ENCODE measurements at places on chromosomes 1 and 21. TPM values are rescaled to one million over a fixed set of nuclear protein-coding genes. Genes with fewer than 3 reads are reported as not detected.
A peak's percentile ranks its signal among the peaks of the same experiment; 100 is the strongest.

GRCh38 chr1:160129046-160129445 lies 13.5 kb downstream of the ATP1A2 start:
- peaks cover 53% of the 10 kb centered on the region for H3K36me3 ChIP-seq
- peak overlapping the region; percentile 87 for H3K27ac ChIP-seq
- no peak for DNase-seq
- H3K4me1 ChIP-seq: peaks cover 56% of the 10 kb centered on the region
- no peak overlapping the region for H3K4me3 ChIP-seq

GRCh38 chr1:158507511-158507910 lies 35.5 kb downstream of the OR10R2 start:
- no peaks in the 10 kb centered on the region for H3K4me1 ChIP-seq
- H3K36me3 ChIP-seq: no peaks in the 10 kb centered on the region
- no peaks in the 10 kb centered on the region for H3K27me3 ChIP-seq
- no peak overlapping the region for H3K4me3 ChIP-seq

- no peaks in the 10 kb centered on the region for H3K27me3 ChIP-seq
- H3K36me3 ChIP-seq: no peaks in the 10 kb centered on the region
- no peak for DNase-seq
- H3K4me3 ChIP-seq: no peak overlapping the region
- no peak overlapping the region for H3K27ac ChIP-seq
These were observed 132.3 kb downstream of the BEND5 start for GRCh38 chr1:48644190-48644900.

DNA sequence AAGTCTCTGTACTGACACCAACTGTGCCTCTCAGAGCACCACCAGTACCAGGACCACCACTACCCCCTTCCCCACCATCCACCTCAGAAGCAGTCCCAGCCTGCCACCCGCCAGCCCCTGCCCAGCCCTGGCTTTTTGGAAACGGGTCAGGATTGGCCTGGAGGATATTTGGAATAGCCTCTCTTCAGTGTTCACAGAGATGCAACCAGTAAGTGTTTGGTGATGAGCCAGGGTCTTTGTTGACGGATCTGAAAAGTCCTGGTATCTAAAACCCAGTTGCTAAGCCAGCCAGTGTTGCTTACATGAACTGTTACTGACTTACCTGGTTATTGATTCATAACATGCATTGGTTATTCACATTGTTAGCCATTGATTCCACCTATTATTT lies 1.1 kb downstream of the C1orf56 start:
- H3K4me1 ChIP-seq: peaks cover 8% of the 10 kb centered on the region
- no peak for DNase-seq
- H3K36me3 ChIP-seq: peaks cover 24% of the 10 kb centered on the region
- H3K4me3 ChIP-seq: peak overlapping the region; percentile 79
- peak overlapping the region; percentile 89 for H3K27ac ChIP-seq
- H3K27me3 ChIP-seq: no peaks in the 10 kb centered on the region

DNA sequence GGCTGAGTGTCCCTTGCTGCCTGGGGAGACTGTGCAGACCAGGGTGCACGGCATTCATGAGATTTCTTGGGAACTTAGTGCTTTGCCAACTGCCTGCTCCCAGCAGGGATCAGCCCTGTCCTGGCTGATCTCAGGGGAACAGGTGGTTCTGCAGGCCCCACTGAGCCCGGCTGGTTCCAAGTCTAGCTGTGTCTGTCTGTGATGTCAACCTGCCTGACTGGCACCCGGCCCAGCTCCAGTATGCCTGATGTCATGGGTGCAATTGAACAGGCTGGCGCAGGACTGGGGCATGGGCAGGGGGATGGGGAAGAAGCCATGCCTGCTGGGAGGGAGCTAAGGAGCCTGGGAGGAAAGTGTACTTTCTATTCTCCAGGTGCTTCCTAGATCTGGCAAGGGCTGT lies 227.1 kb downstream of the GRIK3 start:
- H3K4me1 ChIP-seq: no peaks in the 10 kb centered on the region
- DNase-seq: no peak
- no peaks in the 10 kb centered on the region for H3K27me3 ChIP-seq
- no peak overlapping the region for H3K4me3 ChIP-seq
- no peaks in the 10 kb centered on the region for H3K36me3 ChIP-seq
- no peak overlapping the region for H3K27ac ChIP-seq

GRCh38 chr1:39332291-39332690 lies 127.8 kb downstream of the MACF1 start:
- H3K4me3 ChIP-seq: no peak overlapping the region
- H3K36me3 ChIP-seq: peaks cover 98% of the 10 kb centered on the region
- no peaks in the 10 kb centered on the region for H3K4me1 ChIP-seq
- no peaks in the 10 kb centered on the region for H3K27me3 ChIP-seq

DNA sequence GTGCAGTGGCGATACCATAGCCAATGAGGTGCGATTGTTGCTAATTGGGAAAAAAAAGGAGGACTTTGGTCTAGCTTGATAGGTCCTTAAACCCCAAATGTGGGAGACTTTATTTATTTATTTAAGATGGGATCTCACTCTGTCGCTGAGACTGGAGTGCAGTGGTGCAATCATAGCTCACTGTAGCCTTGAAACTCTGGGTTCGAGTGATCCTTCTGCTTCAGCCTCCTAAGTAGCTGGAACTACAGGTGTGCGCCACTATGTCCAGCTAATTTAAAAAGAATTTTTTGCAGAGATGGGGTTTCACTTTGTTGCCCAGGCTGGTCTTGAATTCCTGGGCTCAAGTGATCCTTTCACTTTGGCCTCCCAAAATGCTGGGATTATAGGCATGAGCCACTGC lies 24.0 kb upstream of the SRSF10 start:
- no peak for DNase-seq
- H3K27me3 ChIP-seq: no peaks in the 10 kb centered on the region
- no peaks in the 10 kb centered on the region for H3K36me3 ChIP-seq
- H3K27ac ChIP-seq: no peak overlapping the region

DNA sequence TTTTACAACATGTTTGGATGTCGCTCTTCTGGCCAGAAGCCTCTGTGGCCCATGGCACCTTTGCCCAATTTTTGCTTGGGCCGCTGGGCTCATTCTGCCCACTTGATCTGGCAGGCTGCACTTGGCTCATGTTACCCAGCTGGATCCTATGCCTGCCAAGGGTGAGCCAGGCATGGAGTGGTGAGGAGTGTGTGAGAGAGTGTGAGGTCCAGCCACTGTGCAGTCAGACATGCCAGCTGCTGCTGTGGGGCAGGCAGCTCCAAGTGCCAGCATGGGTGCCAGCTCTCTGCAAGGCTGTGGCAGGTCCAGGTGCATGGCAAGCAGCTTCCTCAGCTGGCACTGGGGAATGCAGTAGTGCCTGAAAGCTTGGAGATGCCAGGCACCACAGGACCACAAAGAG lies 71.0 kb downstream of the EBNA1BP2 start:
- no peaks in the 10 kb centered on the region for H3K4me1 ChIP-seq
- no peak for DNase-seq
- no peak overlapping the region for H3K4me3 ChIP-seq
- no peaks in the 10 kb centered on the region for H3K36me3 ChIP-seq
- H3K27me3 ChIP-seq: no peaks in the 10 kb centered on the region

DNA sequence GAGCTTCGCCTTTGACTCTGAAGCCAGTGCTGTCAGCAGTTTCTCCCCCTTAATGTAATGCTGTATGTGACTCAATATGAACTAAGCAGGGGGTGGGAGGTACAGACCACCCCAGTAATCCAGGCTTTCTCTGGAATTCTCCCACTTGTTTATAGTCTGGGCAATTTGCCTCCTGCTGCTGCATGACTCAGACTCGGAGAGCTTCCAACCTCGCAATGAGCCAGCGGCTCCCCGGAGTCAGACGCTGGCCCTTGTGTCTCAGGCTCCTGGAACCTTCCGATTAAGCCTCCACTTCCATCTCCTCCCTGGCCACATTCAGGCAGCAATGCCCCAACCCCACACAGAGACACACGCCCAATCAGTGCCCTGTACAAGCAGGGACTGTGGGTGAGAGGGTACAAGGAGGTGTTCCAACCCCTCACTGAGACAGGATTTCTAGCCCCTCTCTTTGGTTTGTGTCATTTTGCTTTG lies 471.7 kb upstream of the VAMP3 start:
- no peaks in the 10 kb centered on the region for H3K27me3 ChIP-seq
- peaks cover 18% of the 10 kb centered on the region for H3K4me1 ChIP-seq
- peak overlapping the region; percentile 44 for H3K27ac ChIP-seq
- peak; percentile 68 for DNase-seq
- H3K36me3 ChIP-seq: no peaks in the 10 kb centered on the region

- DNase-seq: no peak
- no peaks in the 10 kb centered on the region for H3K4me1 ChIP-seq
- no peak overlapping the region for H3K4me3 ChIP-seq
- no peaks in the 10 kb centered on the region for H3K27me3 ChIP-seq
These were observed 85.4 kb downstream of the COLGALT2 start for GRCh38 chr1:183952101-183952500.

DNA sequence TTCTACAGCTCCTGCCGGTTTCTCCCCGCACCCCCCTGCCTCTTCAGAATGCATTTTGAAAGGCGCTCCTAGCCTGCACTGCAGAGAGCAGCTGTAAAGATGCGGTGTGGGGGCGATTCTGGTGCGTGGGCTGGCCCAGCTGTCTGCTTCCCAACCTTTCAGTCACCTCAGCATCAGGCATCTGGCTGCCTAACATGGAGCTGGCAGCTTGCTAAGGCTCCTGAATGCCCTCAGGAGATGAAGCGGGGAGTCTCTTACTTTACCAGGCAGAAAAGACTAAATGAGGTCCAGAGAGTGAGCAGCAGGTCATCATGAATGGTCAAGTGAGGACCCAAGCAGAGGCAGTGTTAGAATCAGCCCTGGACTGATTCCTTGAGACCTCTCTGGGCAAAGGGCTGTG lies 8.7 kb downstream of the IER5 start:
- no peak overlapping the region for H3K4me3 ChIP-seq
- H3K36me3 ChIP-seq: peaks cover 6% of the 10 kb centered on the region
- H3K27ac ChIP-seq: no peak overlapping the region
- peaks cover 76% of the 10 kb centered on the region for H3K4me1 ChIP-seq
- no peaks in the 10 kb centered on the region for H3K27me3 ChIP-seq

- peaks cover 15% of the 10 kb centered on the region for H3K36me3 ChIP-seq
- no peaks in the 10 kb centered on the region for H3K27me3 ChIP-seq
- H3K4me1 ChIP-seq: peaks cover 12% of the 10 kb centered on the region
These were observed 1.7 kb upstream of the JUN start for GRCh38 chr1:58785442-58786058.

GRCh38 chr1:200916152-200916551 lies 21.5 kb downstream of the INAVA start:
- no peaks in the 10 kb centered on the region for H3K27me3 ChIP-seq
- H3K4me1 ChIP-seq: no peaks in the 10 kb centered on the region
- no peak overlapping the region for H3K27ac ChIP-seq
- no peak for DNase-seq

DNA sequence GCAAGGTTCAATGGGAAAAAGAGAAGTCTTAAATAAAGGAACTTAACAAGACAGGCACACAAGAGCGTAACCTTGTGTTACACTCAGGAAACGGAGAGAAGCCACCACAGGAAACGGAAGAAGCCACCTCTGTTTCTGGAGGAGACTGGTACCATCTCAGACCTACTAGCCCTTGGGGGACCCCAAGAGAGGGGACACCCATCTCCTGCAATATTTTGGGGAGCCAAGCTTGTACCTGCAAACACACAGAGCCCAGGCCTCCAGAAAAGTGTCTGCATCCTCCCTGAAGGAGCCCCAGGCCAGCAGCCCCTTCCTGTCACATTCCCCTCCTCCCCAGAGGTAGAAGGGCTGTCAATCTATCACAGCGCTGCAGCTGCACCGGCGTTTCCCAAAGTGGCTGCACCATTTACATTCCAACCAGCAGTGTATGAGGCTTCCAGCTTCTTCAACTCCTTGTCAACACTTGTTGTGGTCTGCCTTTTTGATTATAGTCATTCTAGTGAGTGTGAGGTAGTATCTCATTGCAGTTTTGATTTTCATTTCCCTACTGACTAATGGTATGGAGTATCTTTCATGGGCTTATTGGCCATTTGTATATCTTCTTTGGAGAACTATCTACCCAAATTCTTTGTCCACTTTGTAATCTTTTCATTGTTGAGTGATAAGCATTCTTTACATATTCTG lies 23.0 kb upstream of the PADI1 start:
- no peak for DNase-seq
- H3K27me3 ChIP-seq: peaks cover 36% of the 10 kb centered on the region
- H3K36me3 ChIP-seq: no peaks in the 10 kb centered on the region
- no peak overlapping the region for H3K4me3 ChIP-seq

- no peaks in the 10 kb centered on the region for H3K36me3 ChIP-seq
- H3K4me1 ChIP-seq: no peaks in the 10 kb centered on the region
- H3K27me3 ChIP-seq: peaks cover 62% of the 10 kb centered on the region
- DNase-seq: no peak
These were observed 181.0 kb upstream of the KLHDC7A start for GRCh38 chr1:18299441-18300338.

GRCh38 chr1:34602907-34603306 lies 151.9 kb upstream of the GJB5 start:
- H3K27me3 ChIP-seq: peaks cover 13% of the 10 kb centered on the region
- H3K36me3 ChIP-seq: no peaks in the 10 kb centered on the region
- no peak overlapping the region for H3K4me3 ChIP-seq
- no peak overlapping the region for H3K27ac ChIP-seq

GRCh38 chr1:244654108-244655038 lies 1.4 kb downstream of the DESI2 start:
- peaks cover 52% of the 10 kb centered on the region for H3K4me1 ChIP-seq
- peak overlapping the region; percentile 89 for H3K4me3 ChIP-seq
- no peak for DNase-seq
- no peaks in the 10 kb centered on the region for H3K27me3 ChIP-seq
- no peak overlapping the region for H3K27ac ChIP-seq
- H3K36me3 ChIP-seq: peaks cover 11% of the 10 kb centered on the region

- H3K36me3 ChIP-seq: no peaks in the 10 kb centered on the region
- H3K27ac ChIP-seq: no peak overlapping the region
- DNase-seq: no peak
- no peaks in the 10 kb centered on the region for H3K27me3 ChIP-seq
- H3K4me3 ChIP-seq: no peak overlapping the region
These were observed 11.8 kb upstream of the STMN1 start for GRCh38 chr1:25917996-25918395.

- H3K27ac ChIP-seq: no peak overlapping the region
- DNase-seq: no peak
- H3K4me3 ChIP-seq: no peak overlapping the region
- peaks cover 8% of the 10 kb centered on the region for H3K4me1 ChIP-seq
- H3K27me3 ChIP-seq: peaks cover 54% of the 10 kb centered on the region
- no peaks in the 10 kb centered on the region for H3K36me3 ChIP-seq
These were observed 85.5 kb downstream of the FBXO2 start for GRCh38 chr1:11568687-11569086.

DNA sequence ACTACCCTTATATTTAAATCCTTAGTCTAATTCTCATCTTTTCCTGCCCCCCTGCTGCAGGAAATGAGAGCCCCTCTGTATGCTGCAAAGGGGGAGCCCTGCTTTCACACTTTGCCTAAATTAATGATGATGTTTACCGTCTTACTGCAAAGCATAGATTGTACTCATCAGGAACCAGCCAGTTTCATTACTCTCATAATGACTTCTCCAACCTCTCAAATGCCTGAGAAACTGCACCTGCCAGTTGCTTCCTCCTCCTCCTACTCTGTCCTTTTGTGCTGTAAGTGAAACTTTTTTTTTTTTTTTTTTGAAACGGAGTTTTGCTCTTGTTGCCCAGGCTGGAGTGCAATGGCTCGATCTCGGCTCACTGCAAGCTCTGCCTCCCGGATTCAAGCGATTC lies 101.7 kb downstream of the ADSS2 start:
- H3K36me3 ChIP-seq: no peaks in the 10 kb centered on the region
- no peak for DNase-seq
- H3K27me3 ChIP-seq: no peaks in the 10 kb centered on the region
- H3K27ac ChIP-seq: no peak overlapping the region
- no peaks in the 10 kb centered on the region for H3K4me1 ChIP-seq
- no peak overlapping the region for H3K4me3 ChIP-seq

ADCY10 gene
- total RNA-seq: not detected

SLC16A4 gene
- 2.5 TPM for total RNA-seq

LAMC2 gene
- total RNA-seq: 1.2 TPM

IPO13 gene
- 52.6 TPM for total RNA-seq

ALPL gene
- 12.3 TPM for total RNA-seq

APCS gene
- total RNA-seq: not detected
